Endothelial cell (in vitro differentiated cells): ENCODE measurements at places on chromosomes 11 and 22.

GRCh38 chr11:107384144-107384852 is 73.3 kb downstream of the CWF19L2 start:
- DNase-seq: no peak

GRCh38 chr11:130304651-130305050 is 10.1 kb downstream of the ZBTB44 start:
- DNase-seq: no peak

GRCh38 chr22:47566491-47566890 is 804.0 kb downstream of the TBC1D22A start:
- no peak for DNase-seq

GRCh38 chr11:9787260-9787659 is 123.4 kb downstream of the SWAP70 start:
- no peak for DNase-seq

- DNase-seq: no peak
These were observed 31.3 kb upstream of the MYOD1 start for GRCh38 chr11:17687946-17688670.

- DNase-seq: no peak
These were observed 1.5 kb downstream of the RAB39A start for GRCh38 chr11:107929611-107930200.

GRCh38 chr11:64095949-64096348 is 60.2 kb downstream of the FLRT1 start:
- no peak for DNase-seq

DNA sequence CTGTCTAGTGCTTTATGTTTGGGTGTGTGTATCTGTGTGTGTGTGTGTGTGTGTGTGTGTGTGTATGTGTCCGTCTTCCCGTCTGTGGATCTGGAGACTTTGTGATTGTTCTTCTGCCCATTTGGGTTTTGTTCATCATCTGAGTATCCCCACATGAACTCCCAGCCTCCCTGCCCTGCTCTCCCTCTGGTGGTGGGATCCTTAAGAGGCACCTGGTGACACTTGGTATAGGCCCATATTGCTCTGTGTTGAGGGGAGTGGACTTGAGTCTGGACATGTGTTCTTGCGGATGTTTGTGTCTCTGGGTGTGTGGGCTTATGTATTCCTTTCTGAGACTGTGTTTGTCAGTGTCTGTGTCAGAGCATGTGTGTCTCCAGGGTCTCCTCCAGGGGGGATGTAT is 15.3 kb downstream of the RCOR2 start:
- DNase-seq: no peak

- DNase-seq: no peak
These were observed 33.3 kb downstream of the ANO1 start for GRCh38 chr11:70111269-70112016.

DNA sequence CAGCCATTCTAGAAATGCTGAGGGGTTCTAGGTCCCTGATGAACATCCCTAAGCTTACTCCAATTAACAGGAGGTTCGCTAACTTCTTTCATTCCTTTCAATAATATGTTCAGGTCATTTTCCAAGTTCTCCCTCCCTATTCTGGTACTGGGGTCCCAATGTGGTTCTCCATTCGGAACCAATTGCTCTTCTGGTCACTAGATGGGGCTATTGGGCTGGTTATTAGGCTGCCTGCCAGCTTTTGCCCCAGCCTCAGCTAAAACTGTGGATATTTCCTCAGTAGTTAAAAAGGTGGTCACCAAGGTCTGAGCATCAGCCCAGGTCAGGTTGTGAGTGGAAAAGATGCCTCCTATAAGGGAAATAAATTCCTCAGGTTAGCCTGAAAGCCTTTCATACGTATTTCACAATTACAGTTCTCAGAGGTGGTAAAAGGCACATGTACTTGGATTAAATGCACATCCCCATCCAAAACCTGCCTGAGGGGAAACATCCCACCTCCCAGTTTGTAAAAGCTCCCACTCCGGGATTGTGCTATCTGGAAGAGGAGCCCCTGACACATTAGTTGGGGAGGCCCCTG is 161.1 kb upstream of the CCDC179 start:
- DNase-seq: peak; percentile 29

GRCh38 chr22:32558681-32559355 is 84.2 kb downstream of the FBXO7 start:
- DNase-seq: no peak

GRCh38 chr22:37186228-37186996 is 1.6 kb downstream of the C1QTNF6 start:
- peak; percentile 27 for DNase-seq

DNA sequence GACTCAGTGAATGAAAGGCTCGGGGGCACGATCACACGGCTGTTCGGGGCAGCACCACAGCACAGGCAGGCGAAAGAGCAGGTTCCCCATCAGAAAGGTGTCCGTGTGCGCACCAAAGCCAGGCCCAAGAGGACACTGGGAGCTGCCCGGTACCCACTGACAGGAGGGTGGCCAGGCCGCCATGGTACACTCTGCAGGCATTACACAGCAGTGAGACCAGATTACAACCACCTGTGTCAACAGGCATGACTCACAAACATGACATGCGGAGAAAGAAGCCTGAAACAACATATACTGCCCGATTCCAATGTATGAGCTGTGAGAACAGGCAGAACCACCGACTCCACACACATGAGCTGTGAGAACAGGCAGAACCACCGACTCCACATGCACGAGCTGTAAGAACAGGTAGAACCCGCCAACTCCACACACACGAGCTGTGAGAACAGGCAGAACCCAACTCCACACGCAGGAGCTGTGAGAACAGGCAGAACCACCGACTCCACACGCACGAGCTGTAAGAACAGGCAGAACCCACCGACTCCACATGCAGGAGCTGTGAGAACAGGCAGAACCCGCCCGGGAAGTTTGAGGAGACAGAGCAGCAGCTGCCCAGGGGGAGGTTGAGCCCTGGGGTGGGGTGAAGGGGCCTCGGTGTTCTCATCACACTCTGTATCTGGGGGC is 32.6 kb downstream of the KIAA0930 start:
- DNase-seq: no peak

- DNase-seq: no peak
These were observed 5.9 kb downstream of the RNF215 start for GRCh38 chr22:30381264-30381663.

DNA sequence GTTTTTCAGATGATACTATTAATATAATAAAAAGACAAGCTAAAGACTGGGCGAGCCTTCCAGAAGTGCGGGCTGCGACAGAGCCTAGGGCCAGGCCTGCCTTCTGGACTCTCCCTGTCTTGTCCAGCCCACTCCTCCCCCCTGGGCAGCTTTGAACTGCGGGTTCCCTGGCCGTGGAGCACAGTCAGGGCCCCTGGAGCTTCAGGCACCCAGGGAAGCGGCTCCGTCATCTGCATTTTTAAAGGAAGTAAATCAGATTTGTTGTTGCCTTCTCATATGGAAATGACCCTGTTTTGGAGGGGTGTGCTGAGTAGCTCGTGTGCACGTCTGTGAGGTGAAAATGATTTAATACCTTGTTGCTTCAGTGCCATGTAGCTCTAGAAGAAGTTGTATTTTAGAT is 265.3 kb downstream of the TBC1D22A start:
- no peak for DNase-seq

DNA sequence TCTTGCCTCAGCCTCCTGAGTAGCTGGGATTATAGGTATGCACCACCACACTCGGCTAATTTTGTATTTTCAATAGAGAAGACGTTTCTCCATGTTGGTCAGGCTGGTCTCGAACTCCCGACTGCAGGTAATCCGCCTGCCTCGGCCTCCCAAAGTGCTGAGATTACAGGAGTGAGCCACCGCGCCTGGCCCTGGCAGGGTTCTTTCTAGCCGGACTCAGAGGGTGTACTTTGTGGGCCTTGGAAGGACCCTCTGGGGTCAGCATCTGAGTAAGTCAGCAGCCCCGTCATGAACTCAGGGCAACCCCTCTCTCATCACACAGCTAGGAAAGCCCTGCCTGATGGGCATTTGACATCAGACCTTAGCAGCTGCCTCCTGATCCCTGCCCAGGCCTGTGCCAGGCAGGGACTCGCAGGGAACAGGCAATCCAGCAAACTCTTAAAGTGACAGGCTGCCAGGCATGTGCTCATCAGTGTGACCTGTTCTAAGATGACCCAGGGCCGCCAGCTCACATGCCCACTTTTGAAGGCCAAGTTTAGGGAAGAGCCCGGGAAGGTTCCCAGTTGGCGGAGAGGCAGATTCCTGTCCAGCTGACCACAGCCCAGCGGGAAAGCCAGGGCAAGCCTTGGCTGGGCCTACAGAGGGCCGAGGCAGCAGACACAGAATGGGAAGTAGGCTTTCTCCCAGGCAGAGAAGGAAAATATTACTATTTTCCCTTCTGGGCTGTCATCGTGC is 92.9 kb downstream of the MORC2 start:
- no peak for DNase-seq

DNA sequence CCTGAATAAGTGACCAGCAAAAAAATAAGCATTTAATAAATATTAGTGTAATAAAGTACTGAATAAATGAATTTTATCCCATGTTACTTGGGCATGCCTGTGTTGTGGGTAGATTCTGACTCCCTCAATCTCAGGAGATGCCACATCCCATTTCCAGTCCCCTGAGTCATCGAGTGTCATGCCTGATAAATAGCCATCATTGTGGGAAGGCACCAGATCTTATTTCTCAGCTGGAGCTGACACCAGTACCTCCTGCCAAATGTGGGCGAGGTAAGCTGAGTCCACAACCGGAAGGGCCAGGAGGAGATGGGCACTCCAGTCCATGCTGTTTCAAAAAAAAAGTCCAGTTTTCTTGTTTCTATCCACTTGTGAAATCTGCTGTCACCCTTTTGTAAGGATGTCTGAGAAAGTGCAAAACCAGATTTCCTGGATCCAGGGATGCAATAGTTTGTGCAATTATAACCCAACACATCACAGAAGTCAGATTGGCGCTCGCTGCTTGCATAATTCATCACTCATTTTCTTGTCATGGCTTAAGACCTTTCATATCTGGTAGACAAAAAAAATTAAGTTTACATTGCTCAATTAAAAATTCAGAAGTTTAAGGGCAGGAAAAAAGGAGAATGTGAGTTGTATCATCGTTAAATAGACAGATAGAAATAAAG is 311.6 kb downstream of the MIAT start:
- no peak for DNase-seq

GRCh38 chr11:8192016-8192895 is 23.4 kb upstream of the RIC3 start:
- peak; percentile 81 for DNase-seq

DNA sequence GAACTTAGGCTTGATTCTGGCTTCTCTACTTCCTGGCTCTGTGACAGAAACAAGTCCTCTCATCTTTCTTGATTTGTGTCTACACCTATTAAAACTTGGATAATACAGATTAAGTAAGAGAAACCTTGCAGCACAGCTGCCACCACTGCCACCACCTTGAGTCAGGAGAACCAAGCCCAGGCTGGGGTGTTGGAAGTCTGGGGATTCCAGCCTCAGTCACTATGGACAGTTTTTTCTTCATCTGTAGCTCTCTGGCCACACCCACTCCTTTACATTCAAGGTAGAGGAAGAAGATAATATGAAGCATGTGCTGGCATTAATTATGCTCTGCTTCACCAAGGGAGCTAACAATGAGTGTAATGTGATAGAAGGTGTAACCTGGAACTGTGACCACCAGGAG is 75.7 kb downstream of the RELT start:
- no peak for DNase-seq

GRCh38 chr22:49903322-49904039 is 14.8 kb downstream of the ALG12 start:
- no peak for DNase-seq

- no peak for DNase-seq
These were observed 65.2 kb downstream of the NFAM1 start for GRCh38 chr22:42366806-42367581.

DNA sequence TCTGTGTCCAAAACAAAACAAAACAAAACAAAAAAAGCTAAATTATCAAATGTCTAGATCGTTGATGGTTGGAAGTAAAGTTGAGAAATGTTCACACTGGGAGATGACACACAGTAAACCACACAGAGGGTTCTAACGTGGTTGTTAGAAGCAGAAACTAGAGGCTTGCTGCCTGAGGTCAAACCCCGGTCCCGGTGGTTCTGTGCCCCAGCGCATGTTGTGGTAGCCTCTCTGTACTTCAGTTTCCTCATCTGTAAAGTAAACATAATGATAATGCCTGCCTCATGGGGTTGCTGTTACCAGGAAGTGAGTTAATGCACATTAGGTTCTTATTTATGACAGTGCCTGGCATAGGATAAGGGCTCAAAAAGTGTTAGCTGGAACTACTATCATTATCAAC is 33.4 kb downstream of the PPARA start:
- no peak for DNase-seq

- DNase-seq: no peak
These were observed 22.9 kb upstream of the IGSF22 start for GRCh38 chr11:18748766-18749365.

GRCh38 chr11:116217006-116217405 is 555.8 kb downstream of the BUD13 start:
- peak; percentile 70 for DNase-seq

DNA sequence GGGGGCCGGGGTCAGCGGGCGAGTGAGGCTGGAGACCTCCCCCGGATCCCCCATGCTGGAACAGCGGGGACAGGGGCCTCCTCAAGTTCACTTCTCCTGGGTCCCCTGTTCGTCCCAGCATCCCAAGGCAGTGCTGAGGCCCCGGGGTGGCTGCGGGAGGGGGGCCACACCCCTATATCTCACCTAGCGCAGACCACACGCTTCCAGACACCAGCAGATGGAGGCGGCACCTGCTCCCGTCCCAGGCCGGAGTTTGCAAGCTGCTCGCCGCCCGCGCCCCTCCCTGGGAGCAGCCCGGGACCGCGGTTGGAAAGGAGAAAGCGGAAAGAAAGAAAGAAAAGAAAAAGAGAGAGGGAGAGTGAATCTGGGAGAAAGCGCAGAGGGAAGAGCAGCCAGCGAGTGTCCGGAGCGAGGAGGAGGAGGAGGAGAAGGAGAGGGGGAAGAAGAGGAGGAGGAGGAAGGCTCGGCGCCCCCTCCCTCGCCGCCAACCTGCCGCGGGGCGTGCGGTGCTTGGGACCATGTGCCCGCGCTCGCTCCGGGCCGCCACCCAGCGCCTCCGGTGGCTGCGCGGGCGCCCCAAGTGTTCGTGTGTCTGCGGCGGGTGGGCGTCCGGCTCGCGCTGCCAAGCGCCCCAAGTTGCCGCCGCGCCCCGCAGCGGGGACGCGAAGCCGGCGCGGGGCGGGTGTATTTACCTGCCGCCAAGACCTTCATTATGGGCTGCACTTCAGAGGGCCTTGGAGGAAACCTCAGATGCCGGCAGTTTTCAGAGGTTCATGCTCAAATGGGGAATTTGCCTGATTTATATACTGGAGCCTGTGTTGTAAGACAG is at the start of gene LIF:
Gene LIF, minus strand, starts transcription at position 775 of the 829 bp plus-strand sequence. Its CDS starts 64 bp downstream, at position 711.
- no peak for DNase-seq

DNA sequence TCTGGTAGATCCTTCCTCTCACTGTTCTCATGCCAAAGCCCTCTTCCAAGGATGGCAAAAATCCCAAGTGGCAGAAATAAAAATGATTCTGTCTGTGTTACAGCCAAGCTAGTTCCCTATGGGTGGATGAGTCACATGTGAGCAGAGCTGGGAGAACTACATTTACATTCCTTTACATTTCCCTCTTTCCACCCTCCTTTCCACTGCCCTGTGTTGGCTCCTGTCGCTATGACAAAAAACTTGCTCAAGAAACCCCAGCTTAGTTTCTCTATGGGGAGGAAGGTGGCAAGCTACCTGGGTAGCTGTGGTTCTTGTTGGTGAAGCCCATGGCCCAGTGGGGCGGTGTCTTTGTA is 10.2 kb upstream of the DDB2 start:
- DNase-seq: no peak
